ENCODE measurements at places on chromosomes 2 and 18. TPM values are rescaled to one million over a fixed set of nuclear protein-coding genes. Genes with fewer than 3 reads are reported as not detected.

Gene RMND5A
- 5.1 TPM for polyA plus RNA-seq

Gene PFN4
- polyA plus RNA-seq = 0.27 TPM

Gene SPP2
- not detected for polyA plus RNA-seq

Gene DNAH7
- polyA plus RNA-seq = 0.16 TPM

Gene SATB2
- 7.4 TPM for polyA plus RNA-seq

Gene RIT2
- not detected for polyA plus RNA-seq

Gene LTBP1
- polyA plus RNA-seq = 235 TPM

Gene OTOS
- polyA plus RNA-seq = 0.34 TPM

Gene TEKT4
- polyA plus RNA-seq = not detected

Gene GCG
- not detected for polyA plus RNA-seq

Gene RTP5
- not detected for polyA plus RNA-seq

Gene DPP4
- polyA plus RNA-seq = 9.8 TPM

Gene NDUFAF7
- 17.4 TPM for polyA plus RNA-seq

Gene IL1B
- 4.4 TPM for polyA plus RNA-seq

Gene PRSS56
- not detected for polyA plus RNA-seq

Gene RAB17
- 0.41 TPM for polyA plus RNA-seq

Gene KLHL41
- polyA plus RNA-seq = 0.10 TPM

Gene CRYBA2
- not detected for polyA plus RNA-seq

Gene LRP1B
- polyA plus RNA-seq = not detected

Gene FNDC4
- 11.1 TPM for polyA plus RNA-seq
